Epithelial cell of alveolus of lung (primary cell): ENCODE measurements at places on chromosomes 6 and 20. TPM values are rescaled to one million over a fixed set of nuclear protein-coding genes. Genes with fewer than 3 reads are reported as not detected.

AKAP7 gene
- 3.0 and 5.7 TPM in 2 replicates for total RNA-seq

XKR7 gene
- not detected in 2 replicates for total RNA-seq

GGTLC1 gene
- not detected in 2 replicates for total RNA-seq

NRSN1 gene
- not detected in 2 replicates for total RNA-seq

EDN1 gene
- 0.24 and 3.4 TPM in 2 replicates for total RNA-seq

GJA10 gene
- 0.13 TPM in 1 of 2 replicates, not detected in the other for total RNA-seq

RAB23 gene
- 22.6 and 23.5 TPM in 2 replicates for total RNA-seq
